Vagina (tissue), 2 donors: ENCODE measurements at places on chromosomes 3 and 15.

- no peak for DNase-seq
Observed at GRCh38 chr3:21509731-21510470, 241.1 kb downstream of the ZNF385D start.

GRCh38 chr15:90184119-90184785 is 16.9 kb upstream of the SEMA4B start:
- DNase-seq = no peak

- no peak for DNase-seq
Observed at GRCh38 chr15:37117030-37117429, 16.7 kb upstream of the MEIS2 start.

- no peak for DNase-seq
Observed at GRCh38 chr15:38103564-38103963, 149.1 kb upstream of the SPRED1 start.

DNA sequence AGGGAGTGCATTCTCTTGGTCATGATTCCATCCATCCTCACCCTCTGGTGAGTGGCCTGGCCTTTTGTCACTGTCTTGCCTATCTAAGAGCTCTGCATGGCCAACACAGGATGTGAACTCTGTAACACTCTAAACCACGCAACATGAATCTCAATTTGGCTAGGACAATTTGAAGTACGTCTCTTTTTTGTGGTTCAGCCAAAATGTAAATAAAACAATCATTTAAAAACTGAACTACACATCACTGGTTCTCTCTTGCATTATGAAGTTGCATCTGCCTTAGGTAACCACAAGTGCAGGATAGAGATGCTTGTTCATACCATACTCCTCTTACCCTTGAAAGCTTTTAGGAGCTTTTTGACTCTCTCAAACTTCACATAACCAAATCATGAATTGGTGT is 27.3 kb downstream of the CCR3 start:
- DNase-seq = no peak

DNA sequence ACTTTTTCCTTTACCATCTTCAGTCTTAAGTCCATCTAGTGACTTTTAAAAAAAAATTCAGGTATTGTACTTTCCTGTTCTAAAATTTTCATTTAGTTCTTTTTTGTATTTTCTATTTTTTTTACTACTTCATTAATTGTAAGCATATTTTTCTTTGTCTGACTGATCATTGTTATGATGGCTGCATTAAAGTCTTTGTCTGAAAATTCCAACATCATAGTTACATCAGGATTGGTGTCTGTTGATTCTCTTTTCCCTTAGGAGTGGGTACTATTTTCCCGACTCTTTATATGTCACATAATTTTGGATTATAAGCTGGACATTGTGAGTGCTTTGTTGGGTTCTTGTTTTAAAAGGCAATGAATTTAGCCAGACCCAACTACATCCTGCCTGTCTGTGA is 34.9 kb upstream of the POLR2M start:
- no peak for DNase-seq

- DNase-seq = no peak
Observed at GRCh38 chr15:41231422-41232226, 556 bp downstream of the CHP1 start.

- no peak for DNase-seq
Observed at GRCh38 chr3:77204788-77205187, 164.9 kb downstream of the ROBO2 start.

DNA sequence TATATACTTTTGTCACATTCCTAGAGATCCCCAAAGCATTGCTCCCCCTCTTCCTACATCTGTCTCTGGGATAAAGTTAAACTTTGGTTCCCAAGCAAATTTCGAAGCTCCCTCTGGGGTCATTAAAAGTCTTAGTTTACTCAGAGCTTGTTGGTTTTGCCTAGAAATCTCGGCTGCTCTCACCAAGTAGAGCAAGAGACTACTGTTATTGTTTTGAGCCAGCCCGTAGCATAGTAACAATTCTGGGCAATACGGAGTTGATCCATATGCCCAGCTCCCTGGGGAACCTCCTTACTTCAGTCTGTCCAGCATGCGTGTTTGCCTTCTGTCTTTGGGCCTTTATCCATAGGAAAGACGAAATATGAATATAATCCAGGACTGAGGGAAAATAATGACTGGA is 10.0 kb upstream of the P3H2 start:
- no peak for DNase-seq

DNA sequence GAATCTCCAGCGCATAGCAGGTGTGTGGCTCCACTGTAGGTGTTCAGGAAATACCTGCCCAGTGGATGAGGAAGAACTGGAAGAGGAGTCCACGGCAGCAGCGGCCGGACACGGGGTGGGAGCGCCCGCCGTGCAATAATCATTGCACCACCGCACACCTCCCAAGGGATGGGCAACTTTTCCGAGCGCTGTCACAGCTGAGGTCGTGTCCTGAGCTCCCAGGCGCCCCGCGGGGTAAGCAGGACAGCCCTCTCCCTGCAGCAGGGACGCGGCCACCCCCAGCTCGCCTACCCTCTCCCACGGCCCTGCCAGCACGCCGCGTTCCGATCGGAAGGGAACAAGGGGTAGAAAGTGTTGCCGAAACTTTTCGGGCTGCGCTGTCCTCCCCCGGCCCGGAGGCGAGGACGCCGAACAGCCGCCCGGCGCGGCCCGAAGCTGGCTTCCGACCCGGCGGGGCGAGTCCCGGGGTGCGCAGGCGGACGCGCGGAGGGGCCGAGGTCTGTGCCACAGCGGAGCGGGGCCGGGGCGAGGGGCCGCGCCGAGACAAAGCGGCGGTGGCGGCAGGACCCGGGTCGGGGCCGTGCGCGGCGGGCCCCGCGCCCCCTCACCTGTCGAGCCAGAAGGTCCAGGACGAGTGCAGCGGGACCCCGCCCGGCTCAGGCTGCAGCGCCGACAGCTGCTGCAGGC is 475 bp downstream of the EIF4E3 start:
- no peak for DNase-seq

DNA sequence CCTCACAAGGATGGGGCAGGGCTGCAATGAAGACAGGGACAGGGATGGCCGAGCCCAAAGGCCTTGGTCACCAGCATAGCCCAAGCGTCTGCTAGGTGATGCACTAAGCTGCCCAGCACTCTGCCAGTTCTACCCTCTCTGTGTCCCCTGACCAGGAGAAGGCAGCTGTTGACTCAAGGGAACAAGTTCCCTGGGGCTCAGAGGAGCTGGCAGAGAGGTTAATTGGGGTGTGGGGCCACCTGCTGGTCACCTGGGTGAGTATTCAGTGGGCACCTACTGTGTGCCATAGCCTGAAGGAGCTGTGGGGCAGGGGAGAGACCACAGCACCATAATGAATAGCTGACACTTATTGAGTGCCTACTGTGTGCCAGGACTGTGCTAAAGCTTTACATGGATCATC is 22.0 kb upstream of the DOCK3 start:
- no peak for DNase-seq

DNA sequence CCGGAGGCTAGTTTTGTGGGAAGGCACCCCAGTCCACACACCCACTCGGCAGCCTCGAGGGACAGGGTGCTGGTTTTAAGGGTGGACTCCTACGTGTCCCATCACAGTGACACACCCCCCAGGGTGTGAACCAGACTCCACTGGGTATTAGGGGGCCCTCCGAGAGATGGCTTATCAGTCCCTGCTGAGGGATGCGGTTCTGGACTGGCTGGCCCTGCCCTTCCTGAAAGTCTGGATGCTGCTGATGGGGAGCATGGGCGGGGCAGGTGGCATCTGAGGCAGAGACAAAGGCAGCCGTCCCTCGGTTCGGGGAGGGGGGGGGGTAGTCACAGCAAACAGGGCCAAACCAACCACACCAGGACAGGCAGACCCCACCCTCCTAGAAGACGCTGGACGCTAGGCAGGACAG is 939 bp upstream of the ULK3 start:
- DNase-seq = no peak
